ENCODE measurements at places on chromosomes 11 and 22.
A peak's percentile ranks its signal among the peaks of the same experiment; 100 is the strongest.

GRCh38 chr11:93017821-93018690, 48.6 kb downstream of the MTNR1B start:
- no peak for DNase-seq

GRCh38 chr11:18705651-18706281, 7.2 kb downstream of the TMEM86A start:
- DNase-seq: no peak

DNA sequence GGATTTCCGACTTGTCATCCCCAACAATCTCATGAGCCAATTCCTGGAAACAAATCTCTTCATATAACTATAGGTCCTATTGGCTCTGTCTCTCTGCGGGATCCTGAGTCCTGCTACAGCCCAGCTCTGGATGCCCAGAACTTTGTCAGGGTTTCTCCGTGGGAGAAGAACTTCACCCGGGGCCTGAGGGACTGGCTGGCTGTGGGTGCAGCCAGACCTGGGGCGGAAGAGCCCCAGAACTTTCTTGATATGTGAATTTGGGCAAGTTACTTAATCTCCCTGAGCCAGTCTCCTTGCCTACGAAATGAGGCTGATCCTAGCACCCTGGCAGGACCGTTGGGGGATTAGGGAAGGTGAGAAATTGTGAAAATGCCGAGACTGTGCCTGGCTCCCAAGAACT, 6.6 kb upstream of the TRIM29 start:
- no peak for DNase-seq

GRCh38 chr22:17381192-17381913, 12.1 kb downstream of the CECR2 start:
- DNase-seq: no peak

- DNase-seq: no peak
These were observed 312.4 kb upstream of the PITPNB start for GRCh38 chr22:28231441-28231840.

- peak; percentile 35 for DNase-seq
These were observed 35.2 kb downstream of the LRFN4 start for GRCh38 chr11:66891851-66892660.

DNA sequence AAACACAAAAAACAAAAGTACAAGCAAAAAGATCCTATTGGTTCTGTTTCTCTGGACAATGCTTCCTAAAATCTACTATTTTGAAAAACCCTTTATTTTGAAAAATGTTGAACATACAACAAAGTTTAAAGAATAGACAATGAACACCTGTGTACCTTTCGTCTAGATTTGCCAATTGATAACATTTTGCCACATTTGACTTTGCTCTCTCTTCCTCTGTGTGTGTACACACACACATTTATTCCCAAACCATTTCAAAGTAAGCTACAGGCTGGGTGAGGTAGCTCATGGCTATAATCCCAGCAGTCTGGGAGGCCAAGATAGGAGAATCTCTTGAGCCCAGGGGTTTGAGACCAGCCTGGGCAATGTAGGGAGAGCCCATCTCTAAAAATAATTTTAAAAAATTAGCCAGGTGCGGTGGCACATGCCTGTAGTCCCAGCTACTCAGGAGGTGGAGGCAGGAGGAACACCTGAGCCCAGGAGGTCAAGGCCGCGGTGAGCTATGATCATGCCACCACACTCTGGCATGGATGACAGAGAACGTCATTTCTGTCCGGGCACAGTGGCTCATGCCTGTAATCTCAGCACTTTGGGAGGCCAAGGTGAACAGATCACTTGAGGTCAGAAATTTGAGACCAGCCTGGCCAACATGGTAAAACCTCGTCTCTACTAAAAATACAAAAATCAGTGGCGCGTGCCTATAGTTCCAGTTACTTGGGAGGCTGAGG, 5.3 kb upstream of the PSMC3 start:
- no peak for DNase-seq

GRCh38 chr11:122698392-122698791, 42.9 kb downstream of the UBASH3B start:
- no peak for DNase-seq

- no peak for DNase-seq
These were observed 752 bp downstream of the POU2AF1 start for GRCh38 chr11:111378185-111378860.

GRCh38 chr11:8087756-8088155, 6.7 kb downstream of the TUB start:
- DNase-seq: no peak

- no peak for DNase-seq
These were observed 37.6 kb downstream of the TRMU start for GRCh38 chr22:46373159-46373558.

- DNase-seq: no peak
These were observed 13.7 kb downstream of the CSTF3 start for GRCh38 chr11:33147559-33147958.

DNA sequence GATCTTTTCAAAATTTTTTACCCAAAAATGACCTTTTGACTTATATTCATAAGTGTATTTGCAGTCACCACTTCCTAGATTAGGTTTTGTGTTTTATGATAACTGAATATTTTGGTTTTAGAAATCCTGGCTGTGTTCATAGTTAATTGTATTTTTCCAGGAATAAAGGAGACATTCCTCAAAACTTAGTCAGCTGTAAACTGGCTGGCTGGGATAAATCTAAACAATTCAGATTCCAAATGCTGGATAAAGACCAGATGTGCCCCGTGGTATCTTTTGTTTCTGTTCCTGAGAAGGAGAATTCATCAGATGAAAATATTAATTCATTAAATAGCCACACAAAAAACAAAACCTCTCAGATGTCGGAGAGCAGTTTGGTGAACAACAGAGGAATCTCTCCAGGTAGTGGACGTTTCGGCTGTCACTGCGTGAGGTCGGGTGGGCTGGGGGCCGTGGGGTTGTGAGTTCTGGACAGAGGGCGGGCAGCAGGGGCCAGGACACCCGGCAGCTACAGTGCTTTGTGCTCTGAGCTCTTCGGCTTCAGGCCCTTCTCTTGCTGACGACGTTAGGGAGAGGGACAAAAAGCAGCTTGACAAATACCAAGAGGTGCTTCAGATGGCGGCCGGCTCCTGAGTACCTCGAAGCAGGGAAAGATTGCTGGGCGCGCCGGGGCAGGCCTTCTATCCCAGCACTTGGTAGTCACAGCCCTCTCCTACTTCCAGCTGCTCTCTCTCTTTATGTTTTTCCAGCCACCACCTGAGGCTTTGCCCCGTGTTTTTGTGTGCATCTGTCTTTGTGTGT, 24.6 kb downstream of the MOV10L1 start:
- DNase-seq: no peak

GRCh38 chr22:17566776-17567175, 3.5 kb downstream of the SLC25A18 start:
- no peak for DNase-seq

GRCh38 chr11:23585416-23586104, 725.3 kb upstream of the CCDC179 start:
- DNase-seq: no peak

DNA sequence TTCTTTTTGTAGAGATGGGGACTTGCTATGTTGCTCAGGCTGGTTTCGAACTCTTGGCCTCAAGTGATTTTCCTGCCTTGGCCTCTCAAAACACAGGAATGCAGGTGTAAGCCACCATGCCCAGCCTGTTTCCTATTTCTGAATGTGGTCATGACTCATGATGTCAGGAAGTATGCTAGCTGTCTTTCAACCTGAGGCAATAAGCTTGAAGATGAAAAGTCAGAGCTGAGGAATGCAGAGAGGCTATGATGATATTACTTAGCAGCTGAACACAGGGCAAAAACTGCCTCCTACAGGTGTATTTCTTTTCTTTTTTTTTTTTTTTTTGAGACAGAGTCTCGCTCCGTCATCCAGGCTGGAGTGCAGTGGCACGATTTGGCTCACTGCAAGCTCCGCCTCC, 9.0 kb upstream of the NUCB2 start:
- DNase-seq: peak; percentile 14

DNA sequence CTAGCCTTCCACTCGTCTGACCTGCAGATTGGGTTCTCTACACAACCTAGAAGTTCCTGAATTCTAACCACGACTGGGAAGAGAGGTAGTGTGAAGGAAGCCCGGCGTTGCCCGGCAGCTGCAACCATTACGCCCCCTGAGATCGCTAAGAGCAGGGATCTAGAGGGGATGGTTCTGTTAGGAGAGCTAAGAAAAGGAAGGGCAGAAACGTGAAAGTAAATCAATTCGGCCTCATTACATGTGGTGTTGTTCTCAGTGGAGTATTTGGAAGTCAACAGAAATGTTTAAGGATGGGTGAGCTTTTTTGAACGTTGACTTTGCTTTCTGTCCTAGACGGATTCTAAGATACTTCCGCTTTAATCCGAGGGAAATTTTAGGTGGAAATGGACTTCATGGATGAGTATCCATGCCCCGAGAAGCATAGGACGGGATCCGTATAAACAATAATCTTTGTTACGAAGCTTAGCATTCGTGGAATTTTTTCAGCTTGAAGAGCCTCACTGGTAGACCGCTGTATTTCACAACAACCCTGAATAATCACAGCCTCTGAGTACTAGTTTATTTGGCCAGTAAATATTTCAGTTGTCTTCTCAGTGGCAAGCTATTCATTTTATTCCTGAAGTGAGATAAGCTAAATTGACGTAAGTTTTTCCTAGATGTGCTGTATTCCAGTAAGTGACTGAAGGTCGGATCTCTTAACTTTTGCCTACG, 629 bp downstream of the ATP5MG start:
- no peak for DNase-seq

Measured in activated CD4-positive, alpha-beta T cell treated with anti-CD3 and anti-CD28 coated beads, Interleukin-2, amount 10 ng/mL, durations not matched to agents 7 days and 5 days (primary cell).